ENCODE measurements at places on chromosomes 3 and 15. TPM values are rescaled to one million over a fixed set of nuclear protein-coding genes. Genes with fewer than 3 reads are reported as not detected.
A peak's percentile ranks its signal among the peaks of the same experiment; 100 is the strongest.

DNA sequence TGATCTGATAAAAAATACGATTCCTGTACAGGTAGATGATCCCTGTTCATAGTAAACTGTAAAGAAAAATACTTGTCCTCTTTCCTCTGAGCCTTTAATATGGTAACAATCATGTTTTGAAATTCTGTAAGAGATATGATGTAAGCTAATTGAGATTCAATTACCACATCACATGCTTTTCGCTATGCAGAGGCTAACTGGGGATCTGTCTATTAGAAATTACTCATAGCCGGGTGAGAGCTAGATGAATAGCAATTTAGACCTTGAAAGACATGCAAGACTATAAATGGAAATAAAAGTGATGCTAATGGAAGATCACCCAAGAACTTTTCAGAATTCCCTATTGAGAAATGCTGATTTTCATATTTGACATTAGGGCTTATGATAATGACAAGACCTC lies 579.9 kb upstream of the ZNF717 start:
- no peak for DNase-seq

GRCh38 chr3:13348661-13349396 lies 71.3 kb downstream of the NUP210 start:
- DNase-seq: no peak

DNA sequence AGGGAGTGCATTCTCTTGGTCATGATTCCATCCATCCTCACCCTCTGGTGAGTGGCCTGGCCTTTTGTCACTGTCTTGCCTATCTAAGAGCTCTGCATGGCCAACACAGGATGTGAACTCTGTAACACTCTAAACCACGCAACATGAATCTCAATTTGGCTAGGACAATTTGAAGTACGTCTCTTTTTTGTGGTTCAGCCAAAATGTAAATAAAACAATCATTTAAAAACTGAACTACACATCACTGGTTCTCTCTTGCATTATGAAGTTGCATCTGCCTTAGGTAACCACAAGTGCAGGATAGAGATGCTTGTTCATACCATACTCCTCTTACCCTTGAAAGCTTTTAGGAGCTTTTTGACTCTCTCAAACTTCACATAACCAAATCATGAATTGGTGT lies 27.3 kb downstream of the CCR3 start:
- no peak for DNase-seq

GRCh38 chr3:186680869-186681268 lies 15.1 kb downstream of the HRG start:
- DNase-seq: no peak

GRCh38 chr3:196195664-196196265 lies 15.4 kb downstream of the ZDHHC19 start:
- no peak for DNase-seq

- DNase-seq: no peak
These were observed 221.7 kb upstream of the CMC1 start for GRCh38 chr3:28019740-28020139.

- peak; percentile 12 for DNase-seq
These were observed 164.3 kb downstream of the MCTP2 start for GRCh38 chr15:94395640-94396039.

DNA sequence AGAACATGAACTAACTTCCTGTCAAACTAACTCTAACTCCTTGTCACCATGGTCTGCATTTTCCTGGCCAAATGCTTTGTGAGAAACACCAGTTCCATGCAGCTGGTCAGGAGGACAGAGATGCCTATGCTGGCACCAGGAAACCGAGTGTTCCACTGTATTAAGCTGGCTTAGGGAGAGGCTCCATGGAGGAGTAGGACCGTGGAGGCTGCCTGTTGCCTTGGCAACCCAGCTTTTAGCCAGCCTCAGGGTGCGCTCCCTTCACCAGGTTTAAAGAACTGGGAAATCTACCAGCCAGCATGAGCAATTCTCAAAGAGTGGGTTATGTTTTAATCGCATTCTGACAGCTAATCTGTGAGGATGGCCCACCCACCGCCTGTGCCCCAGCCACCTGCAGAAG lies 394.1 kb downstream of the OCA2 start:
- DNase-seq: no peak

VGLL3 gene
- total RNA-seq: 53.8 TPM

OCA2 gene
- 2.4 TPM for total RNA-seq

FSIP1 gene
- 0.84 TPM for total RNA-seq

MINDY2 gene
- total RNA-seq: 20.9 TPM

XCR1 gene
- total RNA-seq: not detected
